ENCODE measurements at places on chromosomes 2 and 18.

DNA sequence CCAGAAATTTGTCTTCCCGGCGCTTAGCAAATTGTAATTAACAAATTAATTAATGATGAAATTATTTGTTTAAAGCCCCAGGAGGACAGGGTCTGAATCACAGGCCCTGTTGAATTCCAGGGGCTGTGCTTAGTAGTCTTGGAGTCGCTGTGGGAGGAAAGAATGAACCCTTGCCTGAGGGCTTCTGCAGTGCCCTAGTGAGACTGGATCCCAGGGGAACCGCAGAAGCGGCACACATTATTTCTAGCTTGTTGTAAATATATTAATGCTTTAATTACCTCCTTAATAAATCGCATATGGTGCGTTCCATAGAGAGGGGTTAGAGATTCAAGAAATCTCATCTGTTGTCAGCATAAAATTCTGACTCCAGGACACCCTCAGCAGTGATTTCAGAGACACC lies 235.4 kb downstream of the CELF4 start:
- no peak for DNase-seq

- DNase-seq, result no peak
These were observed 267.2 kb downstream of the HRH4 start for GRCh38 chr18:24727685-24728084.

GRCh38 chr18:53531187-53531586 lies 693.3 kb downstream of the MBD2 start:
- no peak for DNase-seq

DNA sequence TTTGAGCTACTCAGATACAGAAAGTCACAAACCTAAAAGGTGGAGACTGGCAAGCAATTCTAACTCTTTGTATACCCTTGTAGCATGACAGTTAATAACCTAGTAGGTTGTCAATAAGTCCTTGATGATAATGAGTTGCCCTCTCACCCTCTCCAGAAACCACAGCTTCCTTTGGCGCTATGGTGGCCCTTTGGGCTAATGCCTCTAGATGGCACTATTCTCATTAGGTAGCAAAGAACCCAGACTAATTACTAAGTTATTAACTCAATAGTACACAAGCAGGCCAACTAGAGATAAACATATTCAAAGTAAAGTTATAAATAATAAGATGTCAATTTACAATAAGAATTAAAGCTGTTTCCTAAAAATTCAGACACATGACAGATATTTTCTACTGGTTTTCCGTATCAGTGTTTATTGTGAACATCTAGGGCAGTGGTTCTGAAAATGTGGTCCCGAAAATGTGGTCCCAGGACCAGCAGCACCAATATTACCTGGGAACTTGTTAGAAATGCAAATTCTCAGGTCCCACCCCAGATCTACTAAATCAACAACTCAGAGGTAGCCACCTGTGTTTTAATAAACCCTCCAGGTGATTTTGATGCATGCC lies 41.1 kb downstream of the LDAH start:
- DNase-seq, result no peak

DNA sequence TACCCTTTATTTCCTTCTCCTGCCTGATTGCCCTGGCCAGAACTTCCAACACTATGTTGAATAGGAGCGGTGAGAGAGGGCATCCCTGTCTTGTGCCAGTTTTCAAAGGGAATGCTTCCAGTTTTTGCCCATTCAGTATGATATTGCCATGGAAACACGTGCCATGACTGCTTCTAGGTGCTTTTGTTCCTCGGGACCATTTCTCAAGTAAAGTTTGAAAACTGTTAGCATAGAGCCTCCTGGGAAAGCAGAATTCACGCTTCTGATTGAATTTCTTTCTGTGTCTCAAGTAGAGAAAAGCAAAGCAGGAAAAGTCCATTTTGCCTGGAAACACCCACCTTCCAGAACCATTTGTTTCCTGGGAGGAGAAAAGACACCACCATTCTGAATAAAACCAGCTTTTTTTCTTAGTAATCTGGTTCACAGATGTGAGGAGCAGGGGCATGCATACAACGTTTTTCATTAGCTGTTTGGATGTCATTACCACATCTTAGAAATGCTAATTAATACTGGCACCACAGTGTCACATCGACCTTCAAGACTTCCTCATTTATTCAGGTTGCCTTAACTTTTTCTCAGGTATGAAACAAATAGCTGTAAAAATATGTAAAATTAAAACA lies 39.0 kb upstream of the ZBTB14 start:
- no peak for DNase-seq

GRCh38 chr2:237270520-237270919 lies 143.4 kb downstream of the COL6A3 start:
- no peak for DNase-seq

- peak; percentile 33 for DNase-seq
These were observed at the start of gene CHST10 for GRCh38 chr2:100416935-100417710. TSS of gene CHST10 (minus strand) at chr2:100417668. CDS start at chr2:100406675, 10,993 bp downstream.

DNA sequence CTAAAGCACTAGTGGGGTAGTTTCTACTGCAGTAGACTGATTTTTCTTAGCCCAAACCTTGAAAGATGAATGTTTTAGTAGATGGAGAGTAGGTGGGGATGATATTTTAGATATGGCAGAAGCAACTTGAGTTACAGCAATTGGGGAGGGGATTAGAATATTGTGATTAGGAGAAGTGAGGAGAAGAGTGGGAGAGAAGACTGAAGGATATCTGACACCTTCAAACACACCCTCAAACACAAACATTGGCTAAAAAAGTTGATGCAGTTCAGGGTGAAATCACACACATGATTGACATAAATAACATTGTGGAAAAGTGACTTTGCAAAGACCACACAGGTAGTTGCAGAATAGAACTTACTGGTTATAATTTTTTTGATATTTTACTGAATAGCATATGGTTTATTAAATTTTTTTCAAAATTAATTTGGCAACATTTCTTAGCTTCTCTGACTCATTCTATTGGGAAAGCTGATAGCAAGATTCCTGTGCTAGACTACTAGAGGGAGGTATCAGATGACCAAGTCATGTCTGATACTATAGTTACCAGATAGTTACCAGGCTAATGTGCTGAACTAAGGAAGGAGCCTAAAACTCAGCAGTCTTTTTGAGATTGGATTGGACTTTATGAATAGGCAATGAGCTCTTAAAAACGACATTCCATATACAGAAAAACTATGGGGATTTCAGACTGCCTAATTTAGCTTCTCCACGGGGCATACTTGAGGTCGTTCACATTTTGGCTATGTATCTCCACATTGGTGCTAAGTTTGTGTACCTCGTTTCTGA lies 73.0 kb downstream of the ACTR3 start:
- no peak for DNase-seq

- no peak for DNase-seq
These were observed 23.0 kb upstream of the MRO start for GRCh38 chr18:50842846-50843245.

DNA sequence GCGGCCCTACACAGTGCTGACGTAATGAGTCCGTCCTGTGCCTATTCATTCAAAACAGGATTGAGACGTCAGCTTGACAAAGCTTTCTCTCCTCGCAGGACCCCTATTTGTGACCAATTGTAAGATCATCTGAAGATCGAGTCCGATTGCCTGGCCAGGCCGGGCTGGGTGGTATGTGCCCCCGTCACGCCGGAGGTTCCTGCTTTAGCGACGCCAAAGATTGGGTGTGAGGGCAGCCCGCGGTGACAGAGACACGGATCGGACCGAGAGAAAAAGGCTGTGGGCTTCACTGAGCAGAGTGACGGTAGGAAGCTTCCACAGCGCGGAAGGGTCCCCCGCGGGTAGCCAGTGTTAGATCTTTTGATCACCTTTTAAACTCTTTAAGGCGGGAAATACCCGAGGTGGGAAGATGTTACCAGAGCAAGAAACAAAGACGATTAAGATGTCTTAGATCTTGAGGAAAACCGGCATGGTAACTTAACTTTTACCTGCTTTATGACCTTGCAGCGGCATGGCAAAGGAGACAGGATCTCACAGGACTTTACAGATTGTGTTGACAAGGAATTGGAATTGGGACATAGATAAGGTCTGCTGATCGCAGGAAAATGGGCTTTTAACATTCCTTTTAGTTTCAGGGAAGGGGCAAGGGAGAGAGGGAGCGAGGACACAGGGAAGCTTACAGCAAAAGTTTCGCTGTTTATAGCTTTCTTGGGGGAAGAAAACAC lies 220.0 kb downstream of the METTL4 start:
- DNase-seq, result no peak

- no peak for DNase-seq
These were observed 26.5 kb downstream of the MDH1 start for GRCh38 chr2:63614983-63615945.

DNA sequence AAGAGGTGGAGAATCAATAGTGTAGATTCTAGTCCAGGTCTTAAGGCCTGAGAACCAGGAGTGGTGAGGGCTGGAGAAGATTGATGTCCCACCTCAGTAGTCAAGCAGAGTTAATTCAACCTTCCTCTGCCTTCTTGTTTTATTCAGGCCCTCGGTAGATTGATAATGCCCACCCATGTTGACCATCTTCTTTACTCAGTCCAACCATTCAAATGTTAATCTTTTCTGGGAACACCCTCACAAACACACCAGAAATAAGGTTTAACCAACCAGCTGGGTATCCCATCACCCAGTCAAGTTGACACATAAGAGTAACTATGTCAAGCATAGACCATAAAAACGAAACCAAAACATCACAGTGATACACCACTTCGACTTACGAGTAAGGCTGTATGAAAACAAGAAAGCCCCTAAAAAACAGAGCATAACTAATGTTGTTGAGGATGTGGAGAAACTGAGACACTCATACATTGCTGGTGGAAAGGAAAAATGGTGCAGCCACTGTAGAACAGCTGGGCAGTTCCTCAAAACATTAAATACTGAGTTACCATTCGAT lies 57.5 kb downstream of the SLC35F5 start:
- DNase-seq, result no peak

DNA sequence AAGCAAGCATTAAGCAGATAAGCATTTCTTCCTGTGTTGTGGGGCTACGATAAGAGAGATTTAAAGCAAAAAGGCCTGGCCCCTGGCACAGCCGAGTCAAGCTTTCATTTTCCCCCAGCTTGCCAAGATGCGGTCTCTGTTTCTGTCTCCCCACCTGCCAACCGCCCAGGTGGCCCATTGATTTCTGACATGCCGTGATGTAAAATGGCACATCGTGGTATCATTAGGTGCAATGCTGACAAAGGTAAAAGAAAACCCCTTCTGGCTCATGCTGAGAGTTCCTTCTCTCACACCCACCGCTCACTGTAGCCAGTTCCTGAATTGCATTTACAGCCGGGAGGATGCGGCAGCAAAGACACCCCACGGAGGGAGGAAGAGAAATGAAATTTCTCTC lies 62.8 kb downstream of the BOD1L2 start:
- DNase-seq, result no peak

DNA sequence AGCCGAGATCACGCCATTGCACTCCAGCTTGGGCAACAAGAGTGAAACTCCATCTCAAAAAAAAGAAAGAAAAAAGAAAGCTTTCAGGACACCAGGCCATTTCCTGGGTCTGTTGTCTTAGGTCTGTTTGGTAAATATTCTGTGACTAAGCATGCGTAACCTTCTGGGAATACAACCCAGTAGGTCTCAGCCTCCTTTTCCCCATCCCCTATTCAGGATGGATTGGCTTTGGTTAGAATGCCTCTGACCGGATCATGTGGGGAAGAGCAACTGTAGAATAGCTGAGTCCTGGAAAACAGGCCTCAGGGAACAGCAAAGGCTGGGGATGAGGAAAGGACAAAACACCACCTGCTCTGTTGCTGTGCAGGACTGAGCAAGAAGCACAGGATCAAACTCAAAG lies 1.6 kb upstream of the PDCL3 start:
- DNase-seq, result no peak

DNA sequence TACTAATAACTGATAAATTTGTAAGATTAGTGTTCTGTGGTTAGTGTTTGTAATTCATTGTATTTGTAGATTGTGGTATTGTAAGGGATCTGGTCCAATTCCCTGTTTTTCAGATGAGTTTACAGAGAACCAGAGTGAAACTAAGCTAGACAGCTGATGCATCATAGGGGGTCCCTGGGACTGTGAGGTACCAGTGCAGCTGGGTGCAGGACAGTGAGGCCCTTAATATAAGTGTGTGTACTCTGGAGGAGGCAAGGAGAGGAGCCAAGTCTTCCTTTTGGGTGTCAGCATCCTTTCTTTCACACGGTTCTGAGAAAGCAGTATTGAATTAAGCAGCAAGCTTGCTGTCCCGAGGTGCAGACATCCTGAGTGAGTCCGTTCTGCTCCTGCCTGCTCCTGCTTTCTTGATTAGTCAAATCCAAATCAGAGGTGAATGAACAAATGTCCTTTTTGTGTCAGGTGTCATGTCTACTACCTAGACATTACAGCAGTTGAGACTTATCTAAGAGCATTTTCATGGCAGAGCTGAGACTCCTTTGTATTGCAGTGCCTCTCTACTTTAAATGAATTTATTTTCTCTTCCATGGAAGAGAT lies 194.9 kb downstream of the MCFD2 start:
- no peak for DNase-seq

GRCh38 chr18:34281290-34281689 lies 56.6 kb upstream of the NOL4 start:
- DNase-seq, result no peak

GRCh38 chr2:131056204-131056931 lies 36.9 kb downstream of the FAM168B start:
- no peak for DNase-seq

DNA sequence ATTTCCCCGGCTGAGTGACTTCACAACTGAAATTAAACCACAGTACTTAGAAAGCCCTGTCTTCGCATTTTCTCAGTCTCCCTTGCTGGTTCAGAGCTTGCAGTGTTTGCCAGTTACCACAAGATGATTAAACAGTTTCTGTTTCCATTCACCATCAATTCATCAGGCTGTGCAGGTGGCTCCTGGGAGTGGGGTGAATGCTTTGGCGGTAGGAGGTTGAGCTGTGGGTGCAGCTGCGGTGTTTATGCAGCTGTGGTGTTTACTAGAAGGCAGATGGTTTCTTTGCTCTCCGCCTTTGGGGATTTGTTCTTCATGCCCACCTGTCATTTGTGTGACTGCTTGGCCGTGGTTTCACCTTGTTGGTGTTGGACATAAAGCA lies 16.1 kb downstream of the ACOXL start:
- DNase-seq, result peak; percentile 32

DNA sequence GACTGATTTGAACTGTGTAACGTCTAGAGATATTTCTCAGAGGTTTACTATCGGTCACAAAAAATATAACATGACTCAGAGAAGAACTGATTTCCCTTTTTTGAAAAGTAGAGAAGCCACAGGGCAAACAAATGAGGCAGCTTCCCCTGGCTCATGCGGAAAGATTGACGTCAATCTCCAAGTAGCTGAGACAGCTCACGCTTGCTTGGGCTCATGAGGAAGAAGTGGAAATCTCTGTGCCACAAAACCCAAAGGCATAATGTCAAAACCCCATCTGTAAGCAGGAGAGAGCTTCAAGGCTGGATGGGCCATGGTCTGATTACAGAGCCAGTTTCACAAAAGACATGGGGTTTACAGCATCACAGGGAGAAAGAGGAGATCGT lies 188.1 kb downstream of the ARL4C start:
- DNase-seq, result no peak

- DNase-seq, result no peak
These were observed 60.1 kb upstream of the YWHAQ start for GRCh38 chr2:9690716-9691498.

- DNase-seq, result no peak
These were observed 47.8 kb upstream of the ZEB2 start for GRCh38 chr2:144567745-144568144.
